Right cardiac atrium (tissue), 5 donors: ENCODE measurements at places on chromosomes 1 and 21. TPM values are rescaled to one million over a fixed set of nuclear protein-coding genes. Genes with fewer than 3 reads are reported as not detected.
A peak's percentile ranks its signal among the peaks of the same experiment; 100 is the strongest.

The OR6Y1 gene
- total RNA-seq: not detected

GRCh38 chr1:231631717-231632116 is 5.1 kb downstream of the DISC1 start:
- DNase-seq: no peak

The OR2L5 gene
- not detected for total RNA-seq

DNA sequence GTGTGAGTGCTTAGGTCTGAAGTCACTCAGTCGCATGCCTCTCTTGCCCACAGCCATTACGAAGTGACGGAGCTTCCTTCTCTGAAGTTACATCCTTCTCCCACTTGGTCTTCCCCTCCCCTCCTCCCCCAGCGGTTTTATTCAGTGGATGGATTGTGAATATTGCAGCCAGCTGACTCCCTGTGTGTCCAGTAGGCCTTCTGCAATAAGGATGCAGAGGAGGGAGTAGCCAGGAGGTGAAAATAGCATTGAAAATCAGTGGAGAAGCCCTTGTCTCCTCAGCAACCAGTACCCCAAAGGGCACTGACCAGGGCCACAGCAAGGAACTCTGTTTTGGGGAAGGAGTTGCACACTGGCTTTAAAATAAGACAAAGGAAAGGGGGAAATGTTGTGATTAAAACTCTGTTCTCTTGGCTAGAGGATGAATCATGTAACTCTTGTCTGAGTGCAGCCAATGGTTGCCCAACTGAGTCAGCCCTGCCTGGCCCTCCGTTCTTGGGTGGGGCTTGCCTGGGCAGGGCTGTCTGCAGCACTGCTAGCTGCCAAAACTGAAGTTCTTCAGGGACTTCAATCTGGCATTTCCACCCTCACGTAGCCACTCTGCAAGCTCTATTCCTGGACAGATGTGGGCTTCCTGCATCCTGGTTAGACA is 4.3 kb downstream of the S100A10 start:
- DNase-seq: peak; percentile 87

The GPX7 gene
- total RNA-seq: 9.7 TPM

GRCh38 chr1:211182746-211183145 is 48.8 kb upstream of the KCNH1 start:
- no peak for DNase-seq

DNA sequence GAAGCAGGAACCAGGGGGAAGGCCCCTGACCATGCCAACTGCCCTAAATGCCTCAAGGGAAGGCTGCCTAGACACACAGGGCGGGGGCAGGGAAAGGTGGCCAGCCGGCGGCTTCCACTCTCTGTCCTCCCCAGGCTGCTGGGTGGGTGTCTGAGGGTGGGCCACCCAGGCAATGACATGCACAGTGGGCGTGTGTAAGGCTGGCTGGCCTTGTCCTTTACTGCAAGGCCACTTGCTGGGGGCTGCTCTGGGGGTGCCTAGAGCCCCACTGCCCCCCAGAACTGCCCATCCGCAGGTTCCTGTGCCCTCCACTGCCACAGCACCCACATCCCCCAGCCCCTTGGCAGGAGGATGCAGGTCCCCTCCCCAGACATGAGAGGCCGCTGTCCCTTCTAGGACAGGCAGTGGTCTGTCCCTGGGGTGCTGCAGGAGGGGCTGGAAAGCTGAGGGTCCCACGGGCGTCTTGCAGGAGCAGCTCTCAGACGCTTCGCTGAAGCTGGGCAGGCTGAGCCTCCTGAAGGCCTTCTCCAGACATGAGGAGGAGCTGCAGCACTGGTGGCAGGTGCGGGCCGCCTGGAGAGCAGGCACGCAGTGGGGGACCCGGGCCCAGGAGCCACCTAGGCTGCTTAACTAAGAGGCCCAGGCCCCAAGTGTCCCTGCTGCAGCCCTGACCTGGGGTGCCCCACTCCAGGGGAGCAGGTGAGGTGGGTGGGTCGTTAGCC is 10.1 kb downstream of the CCDC27 start:
- peak; percentile 47 for DNase-seq

The TTF2 gene
- total RNA-seq: 9.0 TPM

- DNase-seq: no peak
Measured at GRCh38 chr1:48616710-48617109, 144.7 kb upstream of the SPATA6 start.

- no peak for DNase-seq
Measured at GRCh38 chr1:115983584-115983983, 7.3 kb downstream of the SLC22A15 start.

The GUCA2B gene
- total RNA-seq: not detected

The HLX gene
- total RNA-seq: 5.5 TPM

The KCNK2 gene
- not detected for total RNA-seq

GRCh38 chr1:74673351-74674111 is at the start of gene ERICH3:
Gene ERICH3 (minus strand): TSS chr1:74673792. CDS start chr1:74673519, 273 bp downstream.
- DNase-seq: no peak

DNA sequence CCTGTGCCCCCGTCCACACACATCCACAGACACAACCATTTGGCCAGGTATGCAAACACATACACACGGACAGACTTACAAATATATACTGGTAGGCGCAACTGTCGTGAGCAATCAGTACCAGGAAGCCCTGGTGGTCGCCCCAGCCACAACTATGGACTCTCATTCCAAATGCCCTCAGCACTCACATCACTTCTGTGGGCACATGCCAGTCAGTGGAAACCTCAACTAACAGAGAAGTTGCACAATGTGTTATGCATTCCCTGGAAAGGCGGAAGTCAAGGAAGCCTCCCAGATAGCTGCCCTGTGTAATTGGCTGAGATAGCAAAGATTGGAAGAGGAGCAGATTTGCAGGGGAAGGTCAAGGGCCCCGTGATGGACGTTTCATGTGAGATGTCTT is 1.4 kb upstream of the HEYL start:
- DNase-seq: peak; percentile 10
